ENCODE measurements at places on chromosomes 5 and 9.
A peak's percentile ranks its signal among the peaks of the same experiment; 100 is the strongest.

DNA sequence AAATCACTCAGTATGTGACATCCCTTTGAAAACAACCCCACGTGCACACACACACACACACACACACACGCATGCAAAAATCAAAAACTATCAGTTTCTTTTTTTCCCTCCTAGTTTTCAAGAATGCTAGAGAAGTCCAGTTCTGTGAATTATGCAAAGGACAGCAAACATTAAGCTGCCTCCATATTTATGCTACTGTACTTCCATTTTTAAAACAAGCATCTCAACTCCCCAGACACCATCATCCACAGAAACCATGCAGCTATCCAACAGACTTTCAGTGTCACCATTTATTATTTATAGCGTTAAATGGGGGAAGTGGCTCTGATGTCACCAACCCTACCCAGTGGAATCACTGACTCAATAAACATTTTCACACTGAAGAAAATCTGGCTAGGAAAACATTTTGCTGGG is 1.6 kb downstream of the FBXW11 start:
- H3K27ac ChIP-seq: peak overlapping the region; percentile 95
- H3K4me3 ChIP-seq: peak overlapping the region; percentile 87
- DNase-seq: no peak

GRCh38 chr5:14156290-14156649 is 13.1 kb downstream of the TRIO start:
- no peaks in the 10 kb centered on the region for H3K27me3 ChIP-seq
- no peak overlapping the region for H3K4me3 ChIP-seq
- no peaks in the 10 kb centered on the region for H3K36me3 ChIP-seq
- peaks cover 65% of the 10 kb centered on the region for H3K4me1 ChIP-seq
- DNase-seq: no peak

GRCh38 chr9:37747271-37747753 is 6.3 kb upstream of the TRMT10B start:
- DNase-seq: no peak
- H3K27ac ChIP-seq: no peak overlapping the region
- no peak overlapping the region for H3K4me3 ChIP-seq
- H3K27me3 ChIP-seq: no peaks in the 10 kb centered on the region
- H3K36me3 ChIP-seq: no peaks in the 10 kb centered on the region

DNA sequence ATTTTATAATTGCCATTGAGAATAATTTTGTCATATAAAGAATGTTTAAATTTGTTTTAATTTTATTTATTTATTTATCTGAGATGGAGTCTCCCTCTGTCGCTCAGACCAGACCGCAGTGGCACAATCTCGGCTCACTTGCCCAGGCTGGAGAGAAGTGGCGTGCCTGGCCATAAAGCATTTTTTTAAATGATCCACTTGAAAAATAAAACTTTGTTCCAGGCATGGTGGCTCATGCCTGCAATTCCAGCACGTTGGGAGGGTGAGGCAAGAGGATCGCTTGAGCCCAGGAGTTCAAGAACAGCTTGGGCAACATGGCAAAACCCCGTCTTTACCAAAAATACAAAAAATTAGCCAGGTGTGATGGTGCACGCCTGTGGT is 2.1 kb upstream of the SIT1 start:
- H3K27me3 ChIP-seq: no peaks in the 10 kb centered on the region
- no peak overlapping the region for H3K4me3 ChIP-seq
- peaks cover 4% of the 10 kb centered on the region for H3K4me1 ChIP-seq

DNA sequence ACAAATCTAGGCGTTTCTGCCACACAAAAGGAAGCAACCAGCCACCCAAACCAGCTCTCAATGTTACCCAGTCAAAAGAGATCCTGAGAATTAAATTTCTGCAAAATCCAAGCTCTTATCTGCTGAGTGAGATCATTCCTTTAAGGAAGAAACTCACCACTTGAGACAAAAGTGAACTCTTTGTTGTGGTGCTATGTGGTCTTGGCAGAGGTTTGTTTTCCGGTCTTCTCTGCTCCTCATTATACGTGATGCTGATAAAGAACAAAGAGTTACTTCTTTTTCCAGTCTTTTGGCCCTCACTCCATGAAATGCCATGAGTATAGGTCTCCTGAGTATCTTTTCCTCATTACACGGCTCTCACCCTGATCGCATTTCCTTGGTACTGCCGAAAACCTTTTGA is 82.1 kb downstream of the PRKACG start:
- H3K4me3 ChIP-seq: no peak overlapping the region
- H3K27me3 ChIP-seq: no peaks in the 10 kb centered on the region
- no peak overlapping the region for H3K27ac ChIP-seq
- DNase-seq: no peak

DNA sequence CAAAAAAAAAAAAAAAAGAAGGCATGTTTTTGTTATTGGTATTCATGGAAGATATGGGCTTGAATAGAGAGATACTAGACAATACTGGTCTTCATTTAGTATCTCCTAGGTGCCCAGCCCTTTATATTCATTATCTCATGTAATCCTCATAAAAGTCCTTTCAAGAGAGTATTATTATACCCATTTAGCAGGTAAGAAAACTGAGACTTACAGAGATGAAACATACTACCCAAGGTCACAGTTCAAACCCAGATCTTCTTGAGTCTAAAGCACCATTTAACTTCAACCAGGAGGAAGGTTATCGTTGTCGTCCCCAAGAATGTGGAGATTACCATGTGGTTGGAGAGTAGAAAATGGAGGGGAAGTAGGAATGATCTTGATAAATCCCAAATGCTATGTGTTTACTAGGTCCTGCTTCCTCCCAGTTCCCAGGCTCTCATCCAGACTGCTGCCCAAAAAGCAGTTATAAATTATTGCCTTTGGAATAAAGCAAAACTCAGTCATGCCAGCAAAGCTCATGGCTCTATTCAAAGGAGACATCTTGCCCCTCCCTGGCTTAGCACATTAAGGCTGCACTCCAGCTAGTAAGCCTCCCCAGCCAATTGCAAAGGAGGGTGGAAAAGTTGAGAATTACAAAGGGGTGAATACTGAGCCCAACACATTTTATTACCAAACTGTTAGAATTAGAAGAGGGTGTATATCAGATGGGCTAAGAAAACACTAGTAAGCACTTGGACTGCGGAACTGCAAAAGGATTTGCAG is 163.9 kb downstream of the PIK3R1 start:
- H3K27ac ChIP-seq: no peak overlapping the region
- no peak overlapping the region for H3K4me3 ChIP-seq
- no peak for DNase-seq
- H3K27me3 ChIP-seq: no peaks in the 10 kb centered on the region
- no peaks in the 10 kb centered on the region for H3K4me1 ChIP-seq

DNA sequence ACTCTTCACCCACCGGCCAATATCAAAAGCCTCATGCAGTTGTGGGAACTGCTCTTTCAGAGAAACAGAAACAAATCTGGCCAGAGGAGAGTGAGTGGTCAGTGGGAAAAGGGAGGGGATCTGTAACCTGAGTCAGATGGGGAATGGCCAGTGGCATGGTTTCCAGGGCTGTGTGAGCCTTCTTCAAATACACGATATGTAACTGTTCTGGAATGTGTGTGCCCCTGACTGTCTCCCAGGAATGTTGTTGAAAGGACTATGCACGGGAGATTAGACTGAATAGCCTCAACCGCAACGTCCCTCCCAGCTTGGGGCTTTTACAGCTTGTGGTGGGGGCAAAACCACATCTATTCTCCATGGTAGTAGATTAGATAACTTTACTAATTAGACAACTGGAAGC is 60.8 kb downstream of the SH3TC2 start:
- H3K4me1 ChIP-seq: no peaks in the 10 kb centered on the region
- no peak for DNase-seq
- no peak overlapping the region for H3K27ac ChIP-seq

DNA sequence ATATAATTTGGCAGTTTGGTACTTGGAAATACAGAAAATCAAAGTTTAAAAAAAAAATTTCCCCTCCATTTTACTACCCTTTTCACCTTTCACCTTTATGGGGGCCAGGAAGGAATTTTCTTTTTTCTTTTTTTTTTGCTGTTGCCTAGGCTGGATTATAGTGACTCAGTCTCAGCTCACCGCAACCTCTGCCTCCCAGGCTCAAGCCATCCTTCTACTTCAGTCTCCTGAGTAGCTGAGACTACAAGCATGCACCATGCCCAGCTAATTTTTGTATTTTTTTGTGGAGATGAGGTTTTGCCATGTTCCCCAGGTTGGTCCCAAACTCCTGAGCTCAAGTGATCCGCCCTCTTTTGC is 9.1 kb downstream of the CHMP5 start:
- no peak overlapping the region for H3K4me3 ChIP-seq
- no peaks in the 10 kb centered on the region for H3K27me3 ChIP-seq
- DNase-seq: no peak
- H3K36me3 ChIP-seq: peaks cover 100% of the 10 kb centered on the region
- H3K27ac ChIP-seq: no peak overlapping the region

DNA sequence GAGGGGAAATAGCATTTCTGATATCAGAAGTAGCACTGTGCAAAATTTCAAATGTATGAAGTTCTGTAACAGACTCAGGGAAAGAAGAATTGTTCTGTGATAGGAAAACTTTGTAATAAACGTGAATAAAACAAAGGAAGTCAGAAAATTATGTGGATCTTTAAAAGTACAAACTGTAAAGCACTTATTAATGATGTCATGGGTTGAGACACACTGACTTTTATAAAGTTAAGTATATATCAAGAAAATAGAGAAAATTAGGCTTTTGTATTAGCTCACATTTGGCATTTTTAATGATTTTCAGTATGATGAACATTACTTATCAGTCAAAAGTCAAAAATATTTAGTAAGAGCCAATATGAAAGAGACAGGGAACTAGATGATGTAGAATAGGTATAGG is 1081.7 kb upstream of the EDIL3 start:
- no peaks in the 10 kb centered on the region for H3K27me3 ChIP-seq
- no peaks in the 10 kb centered on the region for H3K36me3 ChIP-seq
- no peak overlapping the region for H3K4me3 ChIP-seq
- H3K4me1 ChIP-seq: no peaks in the 10 kb centered on the region
- no peak for DNase-seq
- no peak overlapping the region for H3K27ac ChIP-seq

GRCh38 chr5:175800656-175801081 is 70.7 kb upstream of the CPLX2 start:
- no peak overlapping the region for H3K27ac ChIP-seq
- H3K36me3 ChIP-seq: no peaks in the 10 kb centered on the region
- no peak overlapping the region for H3K4me3 ChIP-seq
- H3K4me1 ChIP-seq: peaks cover 10% of the 10 kb centered on the region
- no peak for DNase-seq

Data from left lung (tissue), 14 donors.